ENCODE measurements at places on chromosomes 11 and 22. TPM values are rescaled to one million over a fixed set of nuclear protein-coding genes. Genes with fewer than 3 reads are reported as not detected.
A peak's percentile ranks its signal among the peaks of the same experiment; 100 is the strongest.

IRAG1 gene
- total RNA-seq = 4.1 TPM

CDC42BPG gene
- total RNA-seq = 2.2 TPM

DNA sequence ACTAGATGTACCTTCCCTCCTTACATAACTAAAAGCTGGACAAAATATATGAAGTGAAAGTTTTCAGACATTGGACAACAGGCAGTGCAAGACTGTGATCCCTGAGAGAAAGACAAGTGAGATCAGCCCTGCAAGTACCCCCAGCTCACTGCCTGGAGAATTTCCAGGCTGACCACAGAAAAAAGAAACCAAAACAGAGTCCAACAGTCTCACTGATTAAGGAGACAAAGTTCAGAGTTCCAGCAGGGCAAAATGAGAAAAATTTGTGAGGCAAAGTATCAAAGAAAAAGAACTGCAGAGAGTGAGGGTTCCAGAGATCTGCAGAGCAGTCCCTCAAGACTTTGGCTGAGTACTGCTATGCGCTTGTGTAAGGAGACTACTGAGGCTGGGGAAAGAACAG is 47.3 kb upstream of the TMEM45B start:
- no peak for DNase-seq

DNA sequence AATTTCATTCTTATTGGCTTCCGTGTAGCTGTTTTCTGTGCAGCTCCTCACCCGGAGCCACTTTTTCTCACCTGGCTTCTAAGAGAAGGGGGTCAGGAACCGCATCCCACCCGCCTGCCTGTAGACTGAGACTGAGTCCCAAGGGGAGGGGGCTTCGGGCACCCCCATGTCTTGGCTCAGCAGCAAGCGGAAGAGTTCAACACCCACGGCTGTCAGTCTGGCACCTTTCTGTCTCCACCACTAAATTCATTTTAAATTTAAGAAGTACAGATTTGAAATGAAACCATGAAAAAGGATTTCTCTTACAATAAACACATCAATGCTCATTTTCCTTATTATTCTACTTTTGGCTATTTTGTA is 66.7 kb downstream of the EFCAB6 start:
- no peak for DNase-seq

- no peak for DNase-seq
Observed at GRCh38 chr11:133817449-133817848, 27.9 kb downstream of the SPATA19 start.

- no peak for DNase-seq
Observed at GRCh38 chr11:26186389-26186788, 145.5 kb upstream of the ANO3 start.

DNA sequence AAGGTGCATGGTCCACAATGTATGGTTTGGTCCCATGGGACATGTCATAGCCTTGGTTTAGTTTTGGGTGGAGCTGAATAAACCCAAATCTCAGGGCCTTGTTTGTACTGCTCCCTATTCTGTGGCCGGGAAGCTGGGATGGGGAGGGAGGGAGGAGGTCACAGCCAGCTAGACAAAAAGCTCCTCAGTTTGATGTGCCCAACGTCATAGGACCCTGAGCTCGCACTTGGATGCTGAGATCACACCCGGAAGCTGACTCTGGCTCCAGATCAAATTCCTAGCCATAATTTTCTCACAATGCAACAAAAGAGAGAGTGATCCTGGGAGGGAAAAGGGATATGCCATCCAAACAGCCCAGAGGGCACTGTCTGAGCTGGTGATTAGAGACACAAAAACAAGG is 1.5 kb downstream of the HSPB2 start:
- peak; percentile 51 for DNase-seq

GRCh38 chr11:120718171-120718570 is 206.6 kb downstream of the GRIK4 start:
- no peak for DNase-seq

GRCh38 chr22:37454857-37455686 is 27.8 kb upstream of the ELFN2 start:
- no peak for DNase-seq

DNA sequence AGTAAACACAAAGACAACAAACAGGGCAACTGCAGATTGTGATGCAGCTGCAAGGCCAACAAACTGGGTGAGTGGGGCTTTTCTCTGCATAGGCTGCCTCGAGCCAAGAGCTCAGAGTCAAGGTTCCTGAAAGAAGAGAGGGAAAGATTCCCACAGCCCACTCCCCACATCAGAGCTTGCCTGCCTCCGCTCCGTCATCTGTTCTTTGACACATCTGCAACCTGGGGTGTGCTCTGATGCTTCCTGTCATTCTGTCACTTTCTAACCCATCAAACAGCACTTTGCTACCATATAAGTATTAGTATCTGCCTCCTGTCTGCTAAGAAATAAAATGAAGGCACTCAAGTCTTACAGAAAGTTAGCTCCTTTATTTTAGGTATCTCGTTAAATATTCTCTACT is 46.9 kb downstream of the C22orf31 start:
- no peak for DNase-seq

GRCh38 chr11:11536650-11537049 is 85.2 kb downstream of the GALNT18 start:
- DNase-seq = no peak

DNA sequence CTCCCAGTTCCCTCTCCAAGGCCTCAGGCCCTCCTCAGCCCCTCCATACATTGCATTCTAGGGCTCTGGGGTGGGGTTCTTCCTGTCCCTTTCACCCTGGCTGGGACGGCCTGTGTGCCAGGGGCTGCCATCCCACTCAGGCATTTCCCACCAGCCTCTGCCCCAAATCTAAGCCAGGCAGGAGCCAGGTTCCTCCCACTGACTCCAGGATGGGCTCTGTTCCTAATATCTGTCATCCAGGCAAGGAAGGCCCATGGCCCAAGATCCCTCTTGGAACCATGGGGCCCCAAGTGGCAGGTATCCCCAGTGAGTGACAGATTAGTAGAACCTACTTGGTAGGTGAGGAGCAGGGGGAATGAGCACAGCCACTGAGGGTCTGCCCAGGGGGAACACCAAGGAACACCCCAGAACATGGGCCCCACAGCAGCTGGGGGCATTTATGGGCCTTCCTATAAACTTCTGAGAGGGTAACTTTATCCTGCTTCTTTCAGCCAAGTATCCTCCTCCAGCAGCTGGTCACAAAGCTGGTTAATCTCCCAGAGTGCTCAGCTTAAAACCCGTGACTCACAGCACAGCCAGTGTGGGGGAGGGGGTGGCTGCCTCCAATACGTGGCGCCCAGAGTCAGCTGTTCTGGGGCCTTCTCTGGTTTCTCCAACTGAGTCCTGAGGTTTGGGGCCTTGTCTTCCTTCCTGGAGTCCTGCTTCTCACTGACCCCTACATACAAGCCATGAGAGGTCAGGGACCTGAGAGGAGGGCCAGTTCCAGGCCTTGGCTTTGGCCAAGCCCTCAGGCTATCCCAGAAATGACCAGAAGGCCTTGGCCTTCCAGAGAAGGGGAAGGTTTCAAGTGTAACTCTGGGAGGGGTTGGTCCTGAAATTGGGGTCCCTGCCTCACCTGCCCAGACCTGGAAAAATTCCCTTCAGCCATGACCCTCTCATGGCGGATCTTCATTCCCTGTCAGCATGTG is 19.9 kb upstream of the MYOD1 start:
- DNase-seq = peak; percentile 95

GRCh38 chr11:61439615-61440014 is 9.7 kb downstream of the SDHAF2 start:
- no peak for DNase-seq

JAML gene
- 0.75 TPM for total RNA-seq

GRCh38 chr11:70032943-70033710 is 45.0 kb upstream of the ANO1 start:
- DNase-seq = no peak

DNA sequence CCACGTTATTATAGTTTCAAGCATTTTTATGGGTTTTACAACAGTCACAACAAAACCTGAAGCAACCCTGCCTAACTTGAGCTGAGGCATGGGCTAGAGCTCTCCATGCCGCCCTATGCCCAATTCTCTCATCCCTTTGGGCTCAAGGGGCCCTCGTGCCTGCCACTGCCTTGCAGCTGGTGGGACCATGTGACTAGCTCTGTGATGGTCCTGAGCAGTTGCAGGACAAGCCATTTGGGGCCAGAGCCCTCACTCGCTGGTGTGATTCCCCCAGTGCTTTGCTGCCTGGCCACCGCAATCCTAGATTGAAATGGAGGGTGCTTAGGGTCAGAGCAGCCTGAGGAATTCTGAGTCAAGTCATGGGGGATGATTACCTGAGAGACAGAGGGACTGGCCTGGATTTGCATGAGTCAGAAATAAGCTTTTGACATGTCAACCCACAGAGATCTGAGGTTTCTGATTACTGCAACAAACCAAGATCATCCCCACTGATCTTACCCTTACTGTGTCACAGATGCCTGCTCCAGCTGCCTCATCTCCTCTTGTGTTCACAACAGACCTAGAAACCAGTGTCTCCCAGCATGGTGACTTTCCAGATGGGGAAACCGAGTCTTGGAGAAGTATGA is 323.7 kb downstream of the BRD1 start:
- no peak for DNase-seq

NAT10 gene
- total RNA-seq = 29.1 TPM

DNA sequence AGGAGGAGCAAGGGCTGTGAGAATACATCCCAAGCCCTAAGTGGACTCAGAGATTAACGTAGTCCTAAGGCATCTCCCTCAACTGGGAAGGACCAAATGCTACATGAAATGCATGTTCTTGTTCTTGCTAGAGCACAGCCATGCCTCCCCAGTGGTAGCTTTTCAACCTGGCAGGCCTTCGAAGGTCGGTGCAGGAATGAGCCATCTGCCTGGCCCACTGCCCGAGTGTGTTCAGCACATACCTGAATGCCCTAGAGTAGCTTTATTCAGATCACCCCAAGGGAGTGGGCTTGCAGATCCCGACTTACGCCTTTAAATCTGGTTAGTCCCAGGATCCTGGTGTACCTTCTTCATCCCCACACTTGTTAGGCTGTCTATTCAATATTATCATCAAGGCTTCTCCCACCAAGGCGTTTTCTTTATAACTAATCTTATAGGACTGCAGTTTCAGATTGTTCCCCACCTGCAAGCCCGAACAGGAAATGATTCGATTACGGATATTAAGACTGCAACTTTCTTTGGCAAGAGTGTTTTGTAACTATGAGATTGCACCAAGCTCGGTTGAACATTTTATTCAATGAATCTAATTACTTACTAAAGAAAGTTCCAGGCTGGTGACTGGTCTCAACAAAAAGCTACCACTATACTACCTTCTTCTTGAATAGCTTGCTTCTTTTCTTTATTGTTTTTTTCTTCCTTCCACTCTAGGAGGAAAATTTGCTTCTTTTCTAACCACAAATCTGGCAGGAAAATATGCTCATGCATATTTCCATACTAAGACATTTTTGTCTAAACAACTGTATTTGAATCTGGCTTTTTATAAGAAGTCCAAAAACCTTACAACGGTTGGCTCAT is 115.6 kb downstream of the SGSM3 start:
- DNase-seq = peak; percentile 80

DNA sequence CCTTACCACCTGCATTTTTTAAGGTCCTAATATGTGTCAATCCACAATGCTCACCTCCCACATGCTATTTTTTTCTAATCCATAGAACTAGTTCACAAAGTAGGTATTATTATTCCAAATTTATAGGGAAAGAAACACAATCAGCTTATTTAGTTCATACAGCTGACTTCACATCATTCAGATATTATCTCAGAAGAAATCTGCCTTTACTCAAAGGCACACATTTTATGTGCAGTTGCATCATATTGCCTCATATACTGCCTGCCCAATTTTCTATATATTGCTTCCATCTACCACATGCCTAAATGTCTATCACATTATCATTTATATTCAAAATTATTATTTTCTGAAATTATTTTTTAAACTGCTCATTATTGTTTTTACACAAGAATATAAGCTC is 88.7 kb upstream of the LUZP2 start:
- no peak for DNase-seq

GRCh38 chr22:29030618-29031226 is 30.9 kb downstream of the C22orf31 start:
- peak; percentile 77 for DNase-seq

DNA sequence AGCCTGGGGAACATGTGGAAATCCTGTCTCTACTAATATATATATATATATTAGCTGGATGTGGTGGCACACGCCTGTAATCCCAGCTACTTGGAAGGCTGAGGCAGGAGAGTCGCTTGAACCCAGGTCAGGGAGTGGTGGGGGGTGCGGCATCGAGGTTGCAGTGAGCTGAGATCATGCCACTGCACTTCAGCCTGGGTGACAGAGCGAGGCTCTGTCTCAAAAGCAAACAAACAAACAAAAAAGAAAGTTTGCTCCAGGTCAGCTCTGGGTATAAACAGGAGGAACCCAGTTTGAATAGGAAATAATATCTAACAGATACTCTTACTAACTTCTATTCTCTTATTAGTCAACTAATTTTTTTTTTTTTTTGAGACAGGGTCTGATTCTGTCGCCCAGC is 34.3 kb upstream of the CECR2 start:
- DNase-seq = no peak

- peak; percentile 89 for DNase-seq
Observed at GRCh38 chr11:62554387-62555167, 8.0 kb upstream of the AHNAK start.

DNA sequence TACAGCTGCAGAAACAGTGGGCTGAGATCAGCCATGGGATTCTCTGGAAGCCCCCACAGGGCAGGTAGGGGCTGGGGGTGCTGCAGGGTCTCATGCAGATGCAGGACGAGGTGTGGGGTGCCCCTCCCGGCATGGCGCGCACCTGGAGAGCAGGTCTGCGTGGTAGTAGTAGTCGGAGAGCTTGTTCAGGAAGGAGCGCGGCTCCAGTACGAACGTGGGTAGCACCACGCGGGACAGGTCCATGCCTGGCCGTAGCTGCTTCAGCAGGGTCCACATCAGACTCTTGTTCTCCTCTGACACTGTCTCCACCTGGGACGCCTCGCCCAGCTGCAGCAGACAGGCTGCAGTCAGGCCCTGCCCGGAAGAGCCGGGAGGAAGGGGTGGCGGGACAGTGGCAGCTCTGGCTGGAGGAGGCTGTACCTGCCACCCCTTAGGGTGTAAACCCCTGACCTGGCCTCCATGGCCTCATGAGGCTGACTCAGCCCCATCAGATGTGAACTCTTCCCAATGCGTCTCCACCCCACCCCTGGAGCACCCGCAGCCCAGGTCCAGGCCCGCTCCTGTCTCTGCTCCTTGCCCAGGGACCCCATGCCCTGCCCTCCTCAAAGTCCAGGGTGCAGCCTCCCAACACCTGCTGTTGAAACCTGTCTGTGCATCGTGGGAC is 47.0 kb upstream of the CARS1 start:
- DNase-seq = no peak

GRCh38 chr22:44483878-44484277 is 14.2 kb downstream of the RTL6 start:
- DNase-seq = no peak

GRCh38 chr11:36053862-36054261 is 110.0 kb downstream of the LDLRAD3 start:
- no peak for DNase-seq

- DNase-seq = no peak
Observed at GRCh38 chr11:13152736-13153541, 124.7 kb upstream of the BMAL1 start.

DNA sequence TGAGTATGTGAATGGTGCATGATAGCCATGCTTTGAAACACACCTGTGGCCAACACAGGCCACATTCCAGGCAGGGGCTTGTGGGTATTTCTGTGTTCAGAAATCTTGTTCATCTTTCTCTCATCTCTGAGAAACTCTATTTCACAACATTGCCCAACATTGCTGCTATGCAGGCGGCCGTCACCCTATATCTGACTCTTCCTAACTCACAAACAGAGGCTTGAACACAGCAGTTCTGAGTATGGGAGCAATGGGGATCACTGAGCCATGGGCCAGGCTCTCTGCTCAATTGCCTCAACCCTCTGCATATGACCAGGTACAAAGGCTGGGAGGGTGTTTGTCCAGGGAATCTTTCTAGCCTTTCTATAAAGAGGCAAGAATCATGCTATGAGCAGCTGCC is 259.9 kb downstream of the BUD13 start:
- DNase-seq = no peak

FAM83F gene
- total RNA-seq = not detected

THY1 gene
- 2.1 TPM for total RNA-seq
